ENCODE measurements at places on chromosomes 7 and 10. TPM values are rescaled to one million over a fixed set of nuclear protein-coding genes. Genes with fewer than 3 reads are reported as not detected.

GRCh38 chr10:86018735-86019058 is 347.9 kb downstream of the GRID1 start:
- DNase-seq: no peak

GRCh38 chr10:118511711-118512110 is 83.7 kb downstream of the PRLHR start:
- no peak for DNase-seq

GRCh38 chr10:13091801-13092200 is 8.2 kb upstream of the OPTN start:
- no peak for DNase-seq

DNA sequence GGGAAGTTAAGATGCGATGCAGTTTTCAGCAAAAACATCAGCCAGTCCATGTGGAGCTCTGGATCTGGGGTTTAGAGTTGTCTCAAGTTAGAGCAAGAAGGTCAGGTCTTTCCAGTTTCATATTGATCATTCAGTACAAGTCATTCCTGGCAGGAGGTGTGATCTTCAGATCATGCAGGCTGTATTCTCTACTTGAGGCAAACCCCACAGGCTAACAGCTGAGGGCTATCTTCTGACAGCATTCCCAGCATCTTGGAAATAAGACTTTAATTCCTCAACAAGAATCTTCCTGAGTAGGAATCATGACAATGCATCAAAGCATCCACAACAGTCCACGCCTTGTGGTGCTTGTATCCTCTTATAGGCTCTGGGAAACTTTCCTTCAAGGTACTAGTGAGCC is 94.9 kb upstream of the ZNF438 start:
- DNase-seq: no peak

The CROT gene
- total RNA-seq: 6.7 TPM

The AKR1C3 gene
- 30.3 TPM for total RNA-seq

The SEMA3C gene
- total RNA-seq: 66.9 TPM

The CPVL gene
- total RNA-seq: 37.5 TPM

The TYW1 gene
- total RNA-seq: 10.0 TPM

The ERVW-1 gene
- not detected for total RNA-seq

The MNX1 gene
- not detected for total RNA-seq

The NPFFR1 gene
- total RNA-seq: 0.03 TPM

Measured in Right ventricle myocardium superior (tissue), 1 donor.